Activated naive CD4-positive, alpha-beta T cell treated with anti-CD3 and anti-CD28 coated beads, Interleukin-2, amount 50 U/mL, for 72 hours (primary cell): ENCODE measurements at places on chromosomes 6 and 20.

GRCh38 chr6:20314866-20315845 lies 86.5 kb upstream of the E2F3 start:
- DNase-seq = no peak

- DNase-seq = no peak
These were observed 67.8 kb upstream of the RALY start for GRCh38 chr20:33925867-33926266.

- DNase-seq = no peak
These were observed 6.3 kb downstream of the BRD2 start for GRCh38 chr6:32974541-32975308.

- no peak for DNase-seq
These were observed 164.4 kb upstream of the JARID2 start for GRCh38 chr6:15081447-15081846.

DNA sequence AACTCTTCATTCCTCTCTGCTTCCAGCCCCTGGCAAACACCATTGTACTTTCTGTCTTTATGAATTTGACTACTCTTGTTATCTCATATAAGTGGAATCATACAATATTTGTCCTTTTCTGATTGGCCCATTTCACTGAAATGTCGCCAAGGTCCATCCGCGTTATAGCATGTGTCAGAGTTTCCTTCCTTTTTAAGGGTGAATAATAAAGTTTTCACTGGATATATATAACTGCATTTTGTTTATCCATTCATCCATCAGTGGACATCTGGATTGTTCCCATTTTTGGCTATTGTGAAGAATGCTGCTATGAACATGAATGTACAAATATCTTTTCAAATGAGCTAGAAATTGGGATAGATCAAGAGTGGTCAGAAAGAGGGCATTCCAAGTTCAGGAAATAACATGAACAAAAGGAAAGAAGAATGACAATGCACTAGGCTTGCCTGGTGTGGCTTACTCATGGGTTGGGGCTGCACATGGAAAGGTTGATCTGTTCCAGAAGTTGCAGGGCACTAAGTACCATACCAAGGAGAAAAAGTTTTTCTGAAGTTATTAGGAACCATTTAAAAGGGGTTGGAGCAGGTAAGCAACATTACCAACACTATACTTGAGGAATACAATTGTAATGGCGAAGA lies 10.0 kb upstream of the L3MBTL3 start:
- no peak for DNase-seq

DNA sequence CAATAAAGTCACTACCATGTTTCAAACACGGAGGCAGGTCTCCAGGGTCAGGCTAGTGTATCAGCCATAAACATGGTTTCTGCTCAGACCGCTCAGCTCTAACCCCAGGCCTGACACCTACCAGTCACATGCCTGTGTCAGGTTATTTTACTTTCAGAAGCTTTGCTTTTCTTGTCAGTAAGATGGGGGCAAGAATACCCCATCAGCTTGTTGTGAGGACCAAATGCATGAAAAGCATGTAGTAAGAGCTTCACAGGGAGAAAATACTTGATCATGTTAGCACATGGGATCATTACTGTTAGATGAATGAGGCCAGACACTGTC lies 65.2 kb upstream of the PIM1 start:
- no peak for DNase-seq

GRCh38 chr6:133964052-133964451 lies 11.0 kb downstream of the TBPL1 start:
- no peak for DNase-seq

- DNase-seq = no peak
These were observed 95.5 kb downstream of the ZFP64 start for GRCh38 chr20:52096117-52096516.

- DNase-seq = no peak
These were observed 88.1 kb downstream of the CDH4 start for GRCh38 chr20:61340157-61340556.
